ENCODE measurements at places on chromosomes 11 and 22.

GRCh38 chr22:36912694-36913426 is 568 bp upstream of the CSF2RB start:
- no peak for DNase-seq

DNA sequence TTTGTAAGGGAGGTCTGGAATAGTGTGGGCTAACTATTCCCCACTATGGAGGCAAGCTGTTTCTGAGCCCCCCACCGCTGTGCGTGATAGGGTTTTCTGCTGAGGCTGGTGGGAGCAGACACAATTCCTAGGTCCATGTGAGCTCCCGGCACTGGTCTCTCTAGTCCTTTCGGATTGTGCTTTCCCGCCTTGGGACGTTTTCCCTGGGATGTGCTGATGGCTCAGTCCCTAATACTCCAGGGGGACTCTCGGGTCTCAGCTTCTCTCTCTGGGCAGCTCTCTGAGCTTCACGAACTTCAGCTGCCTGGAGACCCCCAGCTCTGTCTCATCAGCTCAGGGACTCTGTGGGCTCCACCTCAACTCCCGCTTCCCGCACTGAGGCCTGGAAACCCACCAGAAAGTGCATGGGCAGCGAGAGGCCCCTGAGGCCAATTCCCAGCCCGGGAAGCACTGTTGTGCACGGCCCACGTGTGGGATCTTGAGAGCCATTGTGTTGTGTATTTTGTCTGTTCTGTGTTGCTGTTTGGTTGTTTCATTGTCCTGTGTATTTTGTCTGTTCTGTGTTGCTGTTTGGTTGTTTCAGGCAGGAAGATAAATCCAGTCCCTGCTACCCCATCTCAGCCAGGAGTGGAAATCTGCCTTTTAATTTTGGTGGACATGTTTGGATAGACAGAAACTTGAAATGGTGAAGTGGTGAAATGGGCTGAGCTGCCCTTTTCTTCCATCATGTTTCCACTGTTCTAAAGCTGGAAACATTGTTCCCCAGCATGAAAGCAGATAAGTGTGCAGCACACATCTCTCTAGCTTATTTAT is 12.7 kb upstream of the TNNT3 start:
- DNase-seq = no peak

- DNase-seq = no peak
Observed at GRCh38 chr11:39363571-39363970, 2095.9 kb downstream of the LRRC4C start.

DNA sequence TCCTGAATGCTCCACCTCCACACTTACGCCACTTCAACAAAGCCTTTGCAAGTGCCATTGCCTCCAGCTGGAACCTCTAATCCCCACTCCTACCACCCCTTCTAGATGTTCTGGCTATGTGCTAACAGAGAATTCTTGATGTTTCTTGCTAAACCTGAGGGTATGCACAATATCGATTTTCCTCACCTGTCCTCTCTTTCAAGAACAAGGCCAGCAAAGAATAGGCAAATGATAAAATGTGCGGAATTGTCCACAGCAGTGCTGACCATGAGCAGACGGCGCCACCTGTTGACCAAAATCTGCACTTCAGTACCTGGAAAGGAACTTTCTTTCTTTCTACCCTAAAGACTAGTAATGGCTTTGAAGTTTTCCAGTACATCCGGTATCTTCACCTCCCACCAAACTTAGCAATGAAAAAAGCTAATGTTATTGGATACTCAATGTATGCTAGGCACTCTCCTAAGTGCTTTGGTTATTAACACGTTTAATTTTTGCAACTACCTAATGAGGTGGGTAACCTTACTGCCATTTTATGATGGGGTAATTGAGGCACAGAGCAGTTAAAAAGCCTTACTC is 3.4 kb downstream of the TIMM10 start:
- peak; percentile 34 for DNase-seq

GRCh38 chr11:60870276-60870675 is 2.9 kb downstream of the ZP1 start:
- DNase-seq = peak; percentile 48

DNA sequence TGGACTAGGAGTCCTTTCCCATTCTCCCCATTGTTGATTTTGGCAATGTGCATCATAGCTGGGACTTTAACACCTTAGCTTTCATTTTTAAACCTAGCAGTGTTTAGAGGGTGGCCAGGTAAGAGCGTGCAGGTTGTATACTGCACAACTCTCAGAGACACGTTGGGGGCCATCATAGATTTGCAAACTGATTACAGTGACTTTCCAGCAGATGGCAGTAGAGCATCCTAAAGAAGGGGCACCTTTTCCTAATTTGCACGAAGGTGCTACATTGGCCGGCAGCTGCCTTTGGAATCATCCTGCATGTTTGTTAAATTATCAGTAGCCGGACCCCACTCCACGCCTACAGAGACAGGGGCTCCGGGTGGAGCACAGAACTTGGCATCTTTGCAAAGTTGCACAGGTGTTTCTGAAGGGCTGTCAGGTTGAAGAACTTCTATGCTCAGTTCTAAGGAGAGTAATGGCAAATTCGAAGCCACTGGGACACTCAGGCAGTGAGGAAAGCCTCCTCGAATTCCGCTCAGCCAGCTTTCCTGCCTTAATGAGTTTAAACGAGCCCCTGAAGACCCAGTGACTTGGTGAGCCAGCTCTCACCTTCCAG is 7.7 kb downstream of the LHFPL7 start:
- no peak for DNase-seq

GRCh38 chr11:130881475-130882137 is 34.7 kb downstream of the SNX19 start:
- no peak for DNase-seq

DNA sequence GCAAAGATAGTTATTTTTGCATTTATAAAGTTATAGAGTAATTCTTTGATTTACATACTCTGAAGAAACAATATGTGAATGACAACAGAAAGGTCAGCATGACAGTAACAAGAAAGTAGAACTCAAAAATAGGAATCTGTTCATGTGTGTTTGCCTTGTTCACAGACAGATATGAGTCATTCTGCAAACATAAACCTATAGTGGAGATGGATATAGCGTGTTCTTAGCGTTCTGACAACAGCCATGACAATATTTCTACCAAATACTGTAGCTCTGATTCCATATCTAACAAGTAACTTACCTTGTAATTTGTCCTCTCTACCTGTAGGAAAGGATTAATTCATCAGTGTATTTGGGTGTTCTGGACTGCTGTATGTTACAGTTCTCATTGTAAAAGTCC is 208.5 kb upstream of the MTMR2 start:
- DNase-seq = no peak

GRCh38 chr11:74839971-74840370 is 91.3 kb downstream of the RNF169 start:
- DNase-seq = no peak

DNA sequence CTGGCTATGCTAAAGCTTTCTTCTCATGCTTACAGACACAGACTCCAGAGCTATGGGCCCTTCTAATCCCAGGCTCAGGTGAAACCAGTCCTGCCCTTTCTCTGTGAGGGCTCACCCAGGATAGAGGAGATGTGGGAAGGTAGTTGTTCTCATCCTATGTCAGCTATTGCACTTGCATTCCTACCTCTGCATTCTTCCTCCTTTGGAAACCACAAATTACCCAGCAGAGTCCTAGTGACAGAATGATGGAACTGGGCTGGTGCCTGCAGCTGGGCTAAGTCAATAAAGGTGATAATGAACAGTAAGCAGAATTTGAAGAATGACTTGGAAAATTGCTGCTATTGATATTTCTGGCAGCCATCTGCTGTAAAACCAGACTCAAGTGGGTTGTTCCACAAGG is 560.0 kb downstream of the TMEM135 start:
- no peak for DNase-seq

GRCh38 chr11:61367406-61367805 is 5.2 kb downstream of the TMEM138 start:
- no peak for DNase-seq

GRCh38 chr11:10365045-10365444 is 60.2 kb downstream of the ADM start:
- no peak for DNase-seq

- DNase-seq = no peak
Observed at GRCh38 chr11:72338741-72339140, 94.8 kb upstream of the PHOX2A start.

- no peak for DNase-seq
Observed at GRCh38 chr11:131327421-131327820, 43.0 kb upstream of the NTM start.

- no peak for DNase-seq
Observed at GRCh38 chr11:103070142-103070541, 21.8 kb downstream of the DCUN1D5 start.

DNA sequence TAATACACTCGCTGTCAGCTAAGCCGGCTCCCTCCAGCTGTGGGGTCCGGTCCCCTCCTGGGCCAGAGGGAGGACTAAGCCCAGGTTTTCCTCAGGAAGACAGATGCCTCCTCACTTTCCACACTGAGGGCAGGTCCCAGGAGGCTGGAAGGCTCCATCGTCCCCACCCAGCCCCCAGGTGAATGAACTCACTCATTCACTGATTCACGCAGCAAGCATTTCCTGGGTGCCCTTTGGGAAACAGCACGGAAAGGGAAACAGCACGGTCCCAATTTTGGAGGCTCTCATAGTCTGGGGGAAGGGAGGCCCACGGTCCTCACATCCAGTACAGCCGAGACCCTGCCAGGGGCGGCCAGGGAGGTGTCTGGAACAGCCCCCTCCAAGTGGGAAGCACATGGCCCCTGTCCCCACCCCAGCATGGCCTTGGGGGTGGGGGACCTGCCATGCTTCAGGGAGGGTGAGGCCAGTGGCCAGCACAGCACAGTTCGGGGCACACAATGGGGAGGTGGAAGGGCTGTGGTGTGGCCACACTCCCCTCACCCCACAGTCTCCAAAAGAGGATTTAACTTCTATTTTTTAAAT is 9.3 kb upstream of the TH start:
- no peak for DNase-seq

- no peak for DNase-seq
Observed at GRCh38 chr11:90100431-90100830, 14.7 kb downstream of the UBTFL1 start.

DNA sequence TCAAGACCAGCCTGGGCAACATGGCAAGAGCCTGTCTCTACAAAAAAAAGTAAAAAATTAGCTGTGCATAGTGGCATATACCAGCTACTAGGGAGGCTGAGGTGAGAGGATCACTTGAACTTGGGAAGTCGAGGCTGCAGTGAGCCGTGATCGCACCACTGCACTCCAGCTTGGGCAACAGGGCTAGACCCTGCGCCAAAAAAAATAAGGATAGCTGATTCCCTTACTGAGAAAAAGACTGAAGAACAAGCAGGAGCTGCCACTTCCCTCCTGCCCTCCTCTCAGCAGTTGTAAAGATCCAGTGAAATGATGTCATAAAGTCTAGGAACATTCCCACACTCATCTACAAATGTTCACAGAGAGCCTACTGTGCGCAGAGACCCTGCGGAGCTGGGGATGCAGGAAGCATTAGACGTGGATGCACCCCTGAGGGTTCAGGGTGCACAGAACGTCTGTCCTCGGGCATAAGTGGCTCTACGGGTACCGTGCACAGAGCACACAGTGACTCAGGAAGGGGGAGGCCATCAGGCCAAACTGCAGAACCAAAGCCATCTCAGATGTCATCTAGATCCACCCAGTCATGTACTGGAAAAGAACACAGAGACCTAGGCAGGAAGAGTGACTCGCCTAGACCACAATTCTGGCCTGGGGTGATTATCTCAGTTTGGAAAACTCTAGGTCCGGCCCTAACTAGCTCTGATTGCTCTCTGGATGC is 11.7 kb downstream of the SEC14L2 start:
- no peak for DNase-seq

DNA sequence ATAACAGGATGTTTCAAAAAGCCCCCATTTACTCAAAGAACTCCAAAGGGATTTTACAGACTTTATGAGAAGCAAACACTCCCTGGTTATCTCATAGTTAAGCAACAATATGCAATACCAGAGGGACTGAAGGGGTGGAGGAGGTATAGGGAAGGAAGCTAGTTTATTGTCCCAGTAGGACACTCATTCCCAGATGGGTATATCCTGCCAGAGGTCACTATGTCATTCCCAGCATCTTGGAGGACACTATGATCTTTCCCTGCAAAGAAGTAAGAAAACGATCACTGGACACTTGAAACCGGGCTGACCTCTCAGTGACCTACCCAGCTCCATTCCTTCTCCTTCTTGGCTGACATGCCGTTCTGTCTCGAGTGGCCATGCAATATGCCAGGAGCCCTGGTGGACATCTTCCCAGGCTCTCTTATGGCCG is 114.5 kb downstream of the NAT10 start:
- no peak for DNase-seq
